ENCODE measurements at places on chromosomes 12 and 14.

GRCh38 chr14:39765676-39766075 lies 333.4 kb upstream of the FBXO33 start:
- no peak for DNase-seq

- DNase-seq, result no peak
Observed at GRCh38 chr14:87869619-87870583, 123.1 kb downstream of the GALC start.

GRCh38 chr12:65631621-65632111 lies 192.6 kb upstream of the HMGA2 start:
- no peak for DNase-seq

GRCh38 chr14:58138714-58139482 lies 13.1 kb downstream of the ARMH4 start:
- no peak for DNase-seq

- no peak for DNase-seq
Observed at GRCh38 chr12:115936997-115937916, 340.2 kb downstream of the MED13L start.

- DNase-seq, result no peak
Observed at GRCh38 chr12:106760184-106760531, 14.3 kb upstream of the RIC8B start.

GRCh38 chr12:108768591-108769500 lies 37.5 kb upstream of the CORO1C start:
- no peak for DNase-seq

DNA sequence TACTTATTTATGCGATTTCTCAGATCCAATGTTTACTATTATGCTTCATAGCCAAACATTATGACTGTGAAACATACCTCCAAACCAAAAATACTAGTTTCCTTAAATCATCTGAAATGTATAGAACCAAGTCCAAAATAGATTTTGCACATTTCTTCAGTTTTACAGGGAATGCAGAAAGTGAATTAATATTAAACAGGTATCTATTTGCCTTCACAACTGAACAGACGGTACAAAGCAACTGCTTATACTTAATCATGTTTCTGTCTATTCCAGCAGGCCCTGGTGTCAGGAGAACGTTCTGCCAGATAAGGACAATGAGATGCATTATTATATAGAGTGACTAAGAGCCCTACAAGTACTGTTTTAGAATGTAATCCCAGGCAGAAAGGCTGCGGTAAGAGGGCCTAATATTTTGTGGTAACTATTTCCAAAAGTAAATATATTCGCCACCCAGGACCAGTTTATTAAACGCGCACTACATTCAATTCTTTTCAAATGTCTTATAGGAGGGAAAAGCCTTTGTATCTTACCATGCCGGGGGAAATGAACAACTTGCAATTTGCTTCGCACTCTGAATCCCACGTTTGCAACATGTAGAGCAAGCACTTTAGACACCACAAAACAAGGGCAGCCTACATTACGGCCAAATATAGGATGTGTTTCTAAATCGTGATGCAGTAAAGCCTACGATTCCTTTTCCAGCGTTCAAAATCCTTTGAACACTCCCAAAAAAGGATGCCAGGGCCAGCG lies 1.5 kb downstream of the CORO1C start:
- no peak for DNase-seq

DNA sequence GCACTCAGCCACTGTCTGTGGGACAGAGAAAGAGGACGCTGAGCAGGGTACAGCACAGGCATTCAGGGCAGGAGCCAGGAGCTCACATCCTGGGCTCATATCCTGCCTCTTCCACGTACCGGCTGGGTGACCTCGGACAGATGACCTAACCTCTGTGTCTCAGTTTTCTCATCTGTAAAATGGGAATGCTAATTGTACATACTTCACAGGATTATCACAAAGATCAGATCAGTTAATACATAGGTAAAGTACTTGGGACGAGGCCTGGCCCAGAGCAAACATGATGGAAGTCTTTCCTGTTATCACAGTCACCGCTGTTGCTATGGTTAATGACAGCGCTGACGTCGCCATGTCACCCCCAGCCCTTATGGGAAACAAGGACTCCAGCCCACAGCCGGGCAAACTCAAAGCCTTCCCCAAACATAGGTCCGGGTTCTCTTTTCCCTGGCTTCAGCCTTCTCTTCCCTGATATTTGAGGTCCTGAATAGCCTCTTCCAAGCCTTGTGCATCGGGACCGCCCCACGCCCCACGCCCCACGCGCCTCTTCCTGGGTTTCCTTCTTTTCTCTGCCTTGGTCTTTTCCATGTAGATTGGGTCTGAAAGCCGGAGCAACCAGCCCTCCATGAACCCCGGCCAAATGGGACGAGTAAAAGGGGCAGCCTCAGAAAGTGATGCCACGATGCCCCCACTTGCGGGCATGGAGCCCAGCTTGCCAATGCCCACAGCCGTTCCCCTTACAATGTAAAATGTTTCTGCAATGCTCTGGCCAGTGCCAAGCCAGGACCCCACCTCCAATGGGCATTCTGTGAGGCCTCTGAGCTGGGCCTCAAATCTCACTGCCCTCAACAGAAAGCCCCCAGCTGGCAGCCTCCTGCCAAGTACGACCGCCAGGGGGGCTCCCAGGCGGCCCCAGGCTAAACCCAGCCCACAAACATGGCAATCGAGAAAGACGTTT lies 125.4 kb downstream of the RFLNA start:
- no peak for DNase-seq

GRCh38 chr12:66132408-66132807 lies 1.9 kb upstream of the LLPH start:
- DNase-seq, result no peak

GRCh38 chr14:64704143-64704742 lies at the start of gene PLEKHG3:
TSS of gene PLEKHG3 (plus strand) at chr14:64704424. CDS start at chr14:64727632, 23,208 bp downstream.
- peak; percentile 89 for DNase-seq

DNA sequence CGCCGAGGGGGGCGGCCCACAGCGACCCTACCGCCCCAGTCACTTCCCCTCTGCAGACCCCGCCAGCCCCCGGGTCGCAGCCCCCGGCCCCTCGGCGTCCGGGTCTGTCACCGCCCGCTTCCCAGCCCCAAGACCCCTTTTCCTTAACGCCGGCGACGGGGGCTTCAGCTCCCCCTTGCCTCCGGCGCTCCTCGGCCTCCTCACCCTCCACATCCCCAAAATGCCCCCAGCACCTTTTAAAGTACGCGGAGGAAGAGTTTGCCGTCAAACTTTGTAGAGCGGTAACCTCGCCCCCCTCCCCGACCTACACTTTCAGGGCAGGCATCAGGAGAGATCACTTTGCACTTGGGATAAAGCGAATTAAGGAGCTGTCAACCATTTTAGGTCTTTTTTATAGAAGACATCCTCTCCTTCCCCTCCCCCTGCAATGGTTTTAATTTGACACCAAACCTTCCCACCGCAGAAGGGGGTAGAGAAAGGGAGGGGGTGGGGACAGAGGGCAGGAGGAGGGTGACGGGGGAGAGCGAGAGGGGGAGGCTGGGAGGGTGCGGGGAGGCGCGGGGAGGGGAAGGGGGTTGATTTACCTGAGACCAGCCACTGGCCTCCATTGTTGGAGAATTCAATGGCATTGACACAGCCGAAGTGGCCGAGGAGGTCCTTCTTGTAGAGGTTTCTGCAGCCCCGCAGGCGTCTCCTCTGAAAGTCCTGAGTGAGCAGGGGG lies 578 bp downstream of the DCAF5 start:
- no peak for DNase-seq

GRCh38 chr14:42855085-42855484 lies 1248.4 kb downstream of the LRFN5 start:
- DNase-seq, result no peak

- DNase-seq, result no peak
Observed at GRCh38 chr14:23013054-23013748, 3.3 kb upstream of the C14orf93 start.

DNA sequence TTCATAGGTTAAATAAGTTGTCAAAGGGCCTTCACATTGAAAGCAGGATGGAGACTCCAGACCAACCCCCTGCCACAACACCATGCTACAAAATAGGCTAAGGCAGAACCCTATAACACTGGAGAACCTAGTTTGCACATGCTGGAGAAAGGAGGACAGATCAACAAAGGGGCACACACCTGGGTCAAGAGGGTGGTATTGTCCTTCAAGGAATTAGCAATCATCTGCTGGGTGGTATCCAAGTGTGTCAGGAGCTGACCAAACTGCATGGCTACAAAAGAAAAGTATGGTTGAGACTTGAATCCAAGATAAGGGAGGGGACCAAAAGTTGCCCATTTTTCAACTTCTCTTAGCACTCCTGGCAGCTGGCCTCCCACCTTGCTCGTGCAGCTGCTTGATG lies 9.2 kb downstream of the MBD6 start:
- no peak for DNase-seq

DNA sequence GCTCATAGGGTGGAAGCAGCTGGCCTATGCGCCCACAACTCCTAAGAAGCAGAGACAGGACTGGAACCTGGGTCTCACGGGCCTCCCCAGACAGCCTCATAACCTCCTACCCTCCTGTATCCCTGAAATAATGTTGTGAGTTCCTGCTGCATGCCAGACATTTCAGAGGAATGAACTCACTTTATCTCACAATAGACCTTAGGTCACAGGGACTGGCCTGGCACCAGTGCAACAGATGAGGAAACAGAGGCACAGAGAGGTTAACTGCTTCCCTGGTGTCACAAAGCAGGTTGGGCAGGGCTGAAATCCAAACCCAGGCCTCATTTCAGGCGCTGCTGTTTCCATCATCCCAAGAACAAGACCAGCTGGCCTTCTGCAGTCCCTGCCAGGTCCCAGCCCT lies 5.3 kb downstream of the PHETA1 start:
- no peak for DNase-seq

- DNase-seq, result no peak
Observed at GRCh38 chr12:109797905-109798669, 35.1 kb downstream of the TRPV4 start.

DNA sequence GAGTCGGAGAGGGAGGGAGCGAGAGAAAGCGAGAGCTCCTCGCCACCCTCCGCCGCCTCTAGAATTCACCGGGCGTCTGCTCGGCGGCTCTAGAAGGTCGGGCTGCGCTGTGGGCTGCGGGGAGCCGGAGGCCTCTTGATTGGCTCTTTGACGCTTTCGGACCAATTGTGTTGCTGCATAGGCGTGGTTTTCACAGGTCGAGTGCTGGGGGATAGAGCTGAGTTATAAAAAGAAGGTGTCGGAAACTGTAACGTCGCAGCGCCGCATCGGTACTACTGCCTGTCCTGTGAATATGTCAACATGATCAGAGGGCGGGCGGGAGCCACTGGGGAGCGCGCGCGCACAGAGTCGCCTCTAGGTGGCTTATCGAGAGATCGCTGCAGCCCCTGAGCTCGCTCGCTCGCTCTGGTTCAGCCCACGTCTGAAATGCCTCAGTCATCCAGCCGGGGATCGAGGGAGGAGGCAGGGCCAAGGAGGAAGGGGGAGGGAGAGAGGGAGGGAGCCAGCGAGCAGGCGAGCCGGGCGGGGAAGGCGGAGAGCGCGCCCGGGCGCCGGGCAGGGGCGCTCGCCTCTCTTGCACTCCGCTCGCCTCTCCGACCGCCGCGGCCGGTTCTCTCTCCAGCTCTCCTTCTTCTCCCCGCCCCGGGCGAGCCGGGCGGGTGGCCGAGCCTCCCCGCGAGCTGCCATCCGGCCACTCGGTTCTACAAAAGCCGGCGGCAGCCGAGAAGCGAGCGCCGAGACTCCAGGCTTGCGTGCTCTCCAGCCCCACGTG lies at the start of gene TBX3:
Gene TBX3 (minus strand): TSS at position 78 of the 772 bp plus-strand sequence. CDS start 975 bp downstream, outside the sequence.
- DNase-seq, result peak; percentile 97

- no peak for DNase-seq
Observed at GRCh38 chr12:109330282-109331230, 17.1 kb upstream of the MYO1H start.

DNA sequence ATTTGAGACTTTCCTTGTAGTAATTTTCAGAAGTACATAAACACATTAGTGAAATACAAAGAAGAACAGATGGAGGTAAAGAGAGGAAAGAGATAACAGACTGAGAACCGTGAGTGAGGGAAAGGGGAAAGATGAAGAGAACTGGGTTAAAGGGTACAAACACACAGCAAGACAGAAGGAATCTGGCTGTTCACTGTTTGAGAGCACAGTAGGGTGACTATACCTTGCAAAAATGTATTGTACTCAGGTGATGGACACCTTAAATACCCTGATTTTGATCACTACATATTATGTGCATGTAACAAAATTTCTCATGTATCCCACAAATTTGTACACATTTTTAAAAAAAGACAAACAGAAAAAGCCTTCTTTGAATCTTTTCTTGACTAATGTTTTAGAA lies 2.7 kb upstream of the TRHDE start:
- no peak for DNase-seq

DNA sequence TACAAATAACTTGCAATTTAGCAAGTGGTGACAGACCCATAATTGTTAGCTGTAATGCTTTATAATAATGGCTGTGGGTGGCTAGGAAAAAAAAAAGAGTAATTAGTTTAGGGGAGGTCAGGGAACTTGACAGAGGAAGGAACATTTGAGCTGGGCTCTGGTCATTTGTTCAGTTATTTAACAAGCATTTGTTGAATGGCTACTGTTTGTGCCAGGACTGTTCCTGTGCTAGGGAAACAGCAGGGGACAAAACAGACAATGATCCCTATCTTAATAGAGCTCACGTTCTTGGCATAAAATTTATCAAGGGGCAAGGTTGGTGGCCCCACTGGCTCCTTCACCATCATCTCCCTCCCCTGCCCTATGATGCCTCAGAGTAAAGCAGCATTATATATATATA lies 18.5 kb downstream of the CHST11 start:
- no peak for DNase-seq

DNA sequence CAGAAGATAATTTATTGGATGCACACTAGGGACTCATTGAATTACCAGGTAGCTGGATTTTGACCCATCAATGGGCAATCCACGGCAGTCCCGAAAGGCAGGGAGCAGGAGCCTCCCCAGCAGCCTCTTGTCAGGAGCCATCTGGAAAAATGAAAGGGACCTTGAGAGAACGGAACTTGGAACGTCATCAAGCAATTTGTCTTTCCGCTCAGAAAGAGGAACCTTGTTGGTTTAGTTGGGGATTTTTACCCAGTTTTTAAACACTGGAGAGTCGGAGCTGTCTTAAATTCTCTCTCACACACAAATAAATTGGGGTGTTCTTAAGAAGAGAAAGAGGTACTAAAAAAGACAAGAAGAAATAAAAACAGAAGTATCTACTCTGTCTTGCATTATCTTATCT lies 1351.7 kb upstream of the TMEM132C start:
- DNase-seq, result no peak

DNA sequence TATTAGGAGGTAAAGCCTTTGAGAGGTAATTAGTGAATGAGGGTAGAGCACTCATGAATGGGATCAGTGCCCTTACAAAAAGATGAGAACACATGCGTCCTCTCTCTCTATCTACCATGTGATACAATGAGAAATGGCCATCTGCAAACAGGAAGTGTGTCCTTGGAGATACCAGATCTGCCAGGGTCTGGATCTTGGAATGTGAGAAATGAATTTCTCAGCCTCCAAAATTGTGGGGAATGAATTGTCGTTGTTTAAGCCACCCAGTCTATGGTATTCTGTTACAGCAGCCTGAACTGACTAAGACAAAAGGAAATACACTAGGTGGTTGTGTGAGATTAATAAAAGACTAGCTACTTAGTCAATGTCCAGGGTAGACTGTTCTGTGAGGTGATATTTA lies 366.6 kb downstream of the NELL2 start:
- no peak for DNase-seq

DNA sequence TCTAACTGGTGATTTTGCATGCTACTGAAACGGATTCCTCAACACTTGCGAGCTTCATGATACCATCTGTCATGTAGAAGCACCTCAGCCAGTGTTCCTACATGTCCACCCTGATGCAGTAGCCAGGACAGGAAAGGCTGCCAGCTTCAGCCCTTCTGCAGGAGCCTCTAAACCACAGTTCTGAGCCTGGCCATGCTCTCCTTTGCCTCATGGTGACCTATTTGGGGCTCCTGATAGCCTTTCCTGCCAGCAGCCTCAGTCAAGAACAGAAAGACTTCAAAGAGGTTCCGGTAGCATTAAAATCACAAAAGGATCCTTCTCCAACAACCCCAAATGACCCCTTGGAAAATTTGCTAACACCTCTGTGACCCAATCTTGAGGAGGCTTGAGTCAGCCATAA lies 96.0 kb downstream of the CNTN1 start:
- DNase-seq, result no peak

Data from right hindlimb (tissue), 1 donor.